ENCODE measurements at places on chromosomes 12 and 14. TPM values are rescaled to one million over a fixed set of nuclear protein-coding genes. Genes with fewer than 3 reads are reported as not detected.

The LAG3 gene
- total RNA-seq = 0.13 TPM

The CLEC4C gene
- total RNA-seq = not detected

The TESPA1 gene
- total RNA-seq = not detected

The HCAR2 gene
- total RNA-seq = not detected

The DDN gene
- 0.26 TPM for total RNA-seq

The ANO4 gene
- 0.13 TPM for total RNA-seq

The FAM186B gene
- 0.13 TPM for total RNA-seq

The ACOT2 gene
- total RNA-seq = 16.2 TPM

The BATF gene
- total RNA-seq = 1.4 TPM

The BCAT1 gene
- total RNA-seq = 241 TPM

The C12orf56 gene
- total RNA-seq = under 0.01 TPM

The KIF26A gene
- 13.4 TPM for total RNA-seq

The SLC6A12 gene
- total RNA-seq = not detected

The TROAP gene
- total RNA-seq = 19.6 TPM

The SPTB gene
- under 0.01 TPM for total RNA-seq

The TMEM229B gene
- total RNA-seq = 0.07 TPM

The CCDC175 gene
- not detected for total RNA-seq

The SLC38A4 gene
- under 0.01 TPM for total RNA-seq

The NTN4 gene
- total RNA-seq = 122 TPM

The TPH2 gene
- 0.14 TPM for total RNA-seq

The RND1 gene
- 1.4 TPM for total RNA-seq

The CAPRIN2 gene
- 24.3 TPM for total RNA-seq

The DTX1 gene
- total RNA-seq = not detected

The SIX4 gene
- 3.2 TPM for total RNA-seq

The ANKRD13A gene
- total RNA-seq = 32.1 TPM

The RNF212B gene
- total RNA-seq = not detected

The DNAH10 gene
- total RNA-seq = under 0.01 TPM

The SYT1 gene
- total RNA-seq = 0.59 TPM

The DEGS2 gene
- total RNA-seq = 1.1 TPM

The TMTC1 gene
- total RNA-seq = 49.9 TPM

The CLMN gene
- 4.8 TPM for total RNA-seq

The SLC6A13 gene
- not detected for total RNA-seq

The PTCSC3 gene
- total RNA-seq = not detected

The PLCZ1 gene
- total RNA-seq = not detected

The MAGOHB gene
- 26.1 TPM for total RNA-seq

All from pulmonary artery endothelial cell (primary cell).